Left renal cortex interstitium (tissue), 4 donors: ENCODE measurements at places on chromosomes 7 and 10. TPM values are rescaled to one million over a fixed set of nuclear protein-coding genes. Genes with fewer than 3 reads are reported as not detected.

The TMUB1 gene
- 19.2 TPM for polyA plus RNA-seq

The SLC13A1 gene
- 15.3 TPM for polyA plus RNA-seq

GRCh38 chr10:2871673-2872219 lies 195.6 kb upstream of the PFKP start:
- DNase-seq, result no peak

- DNase-seq, result no peak
Measured at GRCh38 chr7:66697449-66698438, 42.8 kb upstream of the RABGEF1 start.

The AKR1C2 gene
- 7.1 TPM for polyA plus RNA-seq

The FBXL15 gene
- 14.2 TPM for polyA plus RNA-seq

The NAPEPLD gene
- 35.5 TPM for polyA plus RNA-seq

The AQP1 gene
- polyA plus RNA-seq, result 209 TPM

DNA sequence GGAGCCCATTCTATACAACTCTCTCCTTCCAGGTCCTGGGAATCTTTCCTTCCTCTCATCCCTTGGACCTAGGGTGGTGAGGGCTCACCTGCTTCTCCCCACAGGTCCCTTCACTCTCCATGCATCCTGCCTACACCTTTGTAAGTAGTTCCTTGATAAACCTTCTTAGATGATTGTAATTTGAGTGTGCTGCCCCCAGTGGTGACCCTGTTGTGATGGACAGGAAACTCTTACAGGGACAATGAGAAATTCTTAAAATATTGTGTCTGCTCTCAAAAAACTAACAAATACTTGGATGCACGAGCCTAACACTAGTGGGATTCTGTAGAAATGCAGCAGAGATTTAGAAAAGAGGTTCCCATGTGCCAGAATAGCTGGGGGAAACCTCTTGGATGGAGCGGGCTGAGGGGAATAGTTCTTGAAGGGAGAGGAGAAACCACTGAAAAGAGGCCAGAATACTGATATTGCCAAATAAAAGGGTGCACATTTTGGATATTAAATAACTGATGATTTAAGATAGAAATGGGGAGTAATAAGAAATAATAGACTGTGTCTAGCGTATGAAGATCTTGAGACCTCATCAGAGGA lies 6.7 kb upstream of the PAXIP1 start:
- no peak for DNase-seq

GRCh38 chr7:45400680-45401079 lies 173.5 kb upstream of the ADCY1 start:
- no peak for DNase-seq

The RPEL1 gene
- not detected for polyA plus RNA-seq

- no peak for DNase-seq
Measured at GRCh38 chr10:125002423-125003145, 60.7 kb downstream of the ZRANB1 start.

The POLR2J3 gene
- 54.8 TPM for polyA plus RNA-seq

DNA sequence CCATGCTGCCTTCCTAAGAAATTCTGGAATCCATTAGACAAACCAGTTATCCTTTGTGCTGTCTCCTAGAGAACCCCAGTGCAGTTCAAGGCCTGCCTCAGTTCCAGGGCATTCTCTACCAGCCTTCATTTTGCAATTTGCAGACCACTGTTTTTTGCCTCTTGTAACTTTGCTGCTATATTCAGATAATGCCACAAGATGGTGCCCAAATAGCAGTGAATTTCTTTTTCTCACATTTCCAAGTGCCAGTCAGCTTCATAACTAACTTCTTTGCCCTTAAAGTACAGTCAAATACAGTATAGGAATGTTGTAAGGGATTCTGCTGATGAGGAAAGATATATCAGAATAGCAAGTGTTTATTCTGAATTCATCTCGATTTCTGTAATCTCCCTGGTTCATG lies 25.2 kb downstream of the LOXL4 start:
- no peak for DNase-seq

DNA sequence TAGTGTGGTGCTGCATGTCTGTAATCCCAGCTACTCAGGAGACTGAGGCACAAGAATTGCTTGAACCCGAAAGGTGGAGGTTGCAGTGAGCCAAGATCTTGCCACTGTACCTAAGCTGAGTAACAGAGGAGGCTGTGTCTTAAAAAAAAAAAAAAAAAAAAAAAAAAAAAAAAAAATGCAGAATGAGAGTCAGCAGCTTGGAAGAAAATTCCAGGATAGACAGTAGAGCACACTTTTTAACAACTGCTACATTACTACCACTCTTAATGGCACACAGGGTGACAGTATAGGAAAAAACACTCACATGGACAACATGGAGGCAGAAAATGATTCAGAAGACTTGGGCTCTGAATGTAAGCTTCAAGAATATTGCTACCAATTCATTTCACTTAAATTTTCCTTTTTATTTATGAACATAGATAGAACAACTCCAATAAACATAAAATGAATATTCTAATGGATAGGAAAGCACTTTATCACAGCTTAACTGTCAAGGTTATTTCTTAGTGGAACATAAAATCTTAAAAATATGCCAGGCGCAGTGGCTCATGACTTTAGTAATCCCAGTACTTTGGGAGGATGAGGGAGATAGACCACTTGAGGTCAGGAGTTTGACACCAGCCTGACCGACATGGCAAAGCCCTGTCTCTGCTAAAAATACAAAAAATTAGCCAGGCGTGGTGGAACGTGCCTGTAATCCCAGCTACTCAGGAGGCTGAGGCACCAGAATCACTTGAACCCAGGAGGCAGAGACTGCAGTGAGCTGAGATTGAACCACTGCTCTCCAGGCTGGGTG lies 31.5 kb downstream of the CHCHD3 start:
- no peak for DNase-seq

GRCh38 chr10:5551531-5552375 lies 27.0 kb downstream of the CALML3 start:
- DNase-seq, result no peak

DNA sequence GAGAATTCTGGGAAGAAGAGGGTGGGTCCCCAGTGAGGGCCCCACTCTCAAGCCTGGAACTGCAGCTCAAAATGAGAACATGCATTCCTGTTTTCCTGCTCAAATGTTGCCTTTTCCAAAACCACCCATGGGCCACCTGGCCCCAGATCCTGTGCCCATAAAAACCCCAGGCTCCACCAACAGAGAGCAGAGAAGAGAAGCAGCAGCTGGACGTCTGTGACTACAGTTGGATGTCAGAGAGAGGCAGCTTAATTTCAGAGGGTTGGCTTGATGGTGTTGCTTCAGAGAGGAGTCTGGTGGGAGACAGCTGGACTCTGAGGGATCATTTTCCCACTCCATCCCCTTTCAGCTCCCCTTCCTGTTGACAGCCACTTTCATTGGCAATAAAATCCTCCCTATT lies 256.4 kb downstream of the FZD1 start:
- no peak for DNase-seq

The LGI1 gene
- 5.1 TPM for polyA plus RNA-seq

DNA sequence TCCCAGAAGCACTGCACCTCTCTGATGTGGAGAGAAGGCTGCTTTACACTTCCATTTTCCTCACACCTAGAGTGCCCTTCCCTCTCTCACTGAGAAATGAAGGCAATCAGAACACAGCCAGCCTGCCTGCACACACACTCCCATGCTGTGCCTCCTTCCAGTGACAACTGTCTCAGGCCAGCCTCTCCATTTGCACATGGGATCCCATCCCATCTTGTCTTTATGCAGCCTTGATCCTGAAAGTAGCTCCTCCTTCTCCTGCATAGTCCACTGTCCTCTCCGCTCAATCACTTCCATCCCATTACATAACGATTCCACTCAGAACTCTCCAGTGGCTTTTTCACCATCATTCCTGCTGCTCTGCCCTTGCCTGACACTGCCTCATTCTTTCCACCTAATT lies 203.7 kb upstream of the STK17A start:
- DNase-seq, result no peak

DNA sequence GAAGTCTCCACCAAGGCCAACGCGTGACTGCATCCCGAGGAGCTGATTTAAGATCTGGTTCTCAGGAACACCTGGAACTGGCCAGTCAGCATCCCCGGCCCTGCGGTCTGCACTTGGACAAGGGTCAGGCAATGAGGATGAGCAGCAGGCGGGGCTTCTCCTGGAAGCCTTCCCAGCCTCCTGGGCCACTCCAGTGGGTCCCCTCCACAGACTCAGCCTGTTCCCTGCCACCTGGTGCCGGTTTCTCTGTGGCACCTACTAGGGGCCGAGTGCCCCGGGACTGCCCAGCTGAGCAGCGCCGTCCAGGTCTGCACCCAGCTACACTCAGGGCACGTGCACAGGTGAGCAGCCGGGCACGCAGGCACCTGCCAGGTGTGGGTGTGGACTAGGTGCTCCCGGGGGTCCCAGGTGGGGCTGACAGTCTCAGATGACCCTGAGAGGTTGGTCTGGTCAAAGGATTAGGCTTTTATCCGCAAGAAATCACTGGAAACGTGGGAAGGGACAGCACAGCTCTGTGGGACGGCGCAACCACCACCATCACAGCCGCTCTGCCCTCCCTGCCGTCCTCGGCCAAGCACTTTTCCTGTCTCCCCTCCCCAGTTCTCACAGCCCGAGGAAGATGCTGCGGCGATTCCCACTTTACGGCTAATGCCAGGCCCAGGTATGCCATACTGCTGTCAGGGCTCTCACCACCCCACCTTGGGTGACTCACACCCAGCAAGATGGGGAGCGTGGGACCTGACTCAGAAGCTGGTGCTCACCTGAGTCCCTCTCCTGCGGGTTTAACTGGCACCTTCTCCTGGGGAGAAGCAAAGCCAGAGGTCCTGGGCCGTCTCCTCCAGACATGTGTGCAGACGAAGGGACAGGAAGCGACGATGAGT lies 166.0 kb downstream of the RNF216 start:
- DNase-seq, result no peak

The FGFBP3 gene
- polyA plus RNA-seq, result 3.3 TPM

- DNase-seq, result no peak
Measured at GRCh38 chr7:127946111-127946510, 85.1 kb downstream of the LRRC4 start.

DNA sequence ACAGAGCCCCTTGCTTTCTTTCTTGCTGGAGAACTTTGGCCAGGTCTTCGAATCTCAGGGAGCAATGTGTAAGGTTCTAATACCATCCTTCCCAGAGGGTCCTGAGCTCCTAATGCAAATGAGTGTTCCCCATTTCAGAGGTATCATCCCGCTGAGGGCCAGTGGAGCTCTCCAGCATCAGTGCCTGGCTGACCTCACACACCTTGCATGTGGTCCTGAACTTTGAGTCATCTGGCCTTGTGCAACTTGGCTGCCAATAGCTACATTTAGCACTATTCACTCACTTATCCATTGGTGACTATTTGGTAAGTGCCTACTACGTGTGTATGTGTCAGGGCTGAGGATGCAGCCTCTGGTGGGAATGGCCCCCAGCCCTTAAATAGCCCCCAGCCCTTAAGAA lies 48.4 kb upstream of the HABP2 start:
- no peak for DNase-seq

DNA sequence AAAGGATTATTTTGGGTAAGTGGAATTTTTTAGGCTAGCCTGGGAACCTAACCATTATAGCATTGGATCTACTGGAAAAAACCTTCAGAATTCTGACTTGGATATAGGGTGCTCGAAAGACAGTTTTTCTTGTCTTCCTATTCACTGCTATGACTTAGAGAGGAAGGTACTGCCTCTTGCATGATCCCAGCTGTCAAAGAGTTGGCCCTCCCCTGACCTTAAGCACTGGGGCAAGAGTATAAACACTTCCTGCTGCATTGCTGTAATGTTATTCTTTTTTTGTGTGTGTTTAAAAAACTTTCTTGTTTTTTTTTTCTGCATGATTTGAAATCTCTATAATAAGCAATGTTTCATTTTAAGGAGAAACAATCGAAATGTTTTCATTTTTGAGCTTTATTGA lies 113.0 kb downstream of the LRMDA start:
- no peak for DNase-seq

GRCh38 chr7:12154119-12154518 lies 57.0 kb upstream of the TMEM106B start:
- DNase-seq, result no peak

GRCh38 chr10:14648946-14649345 lies 125.8 kb downstream of the FAM107B start:
- no peak for DNase-seq

DNA sequence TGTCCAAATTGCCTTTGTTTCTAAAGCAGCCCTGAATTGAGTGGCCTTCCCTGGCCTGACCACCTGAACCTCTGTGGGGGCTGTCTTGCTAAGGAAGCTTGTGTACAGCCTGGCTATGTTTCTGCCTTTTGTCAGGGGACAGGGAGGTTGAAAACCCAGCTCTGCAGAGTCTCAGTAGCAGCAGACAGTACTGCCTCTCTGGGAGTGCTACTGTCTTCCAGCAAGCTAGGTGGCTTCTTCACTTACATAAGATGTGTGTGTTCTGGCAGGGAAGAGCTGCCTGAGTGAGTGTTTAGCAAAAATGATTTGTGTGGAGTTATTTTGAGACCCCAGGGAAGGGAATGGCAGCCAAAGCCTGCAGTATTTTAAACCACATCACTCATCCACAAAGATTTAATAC lies 57.4 kb downstream of the LRRC4 start:
- DNase-seq, result no peak

GRCh38 chr7:42217053-42217452 lies 20.0 kb downstream of the GLI3 start:
- DNase-seq, result no peak

DNA sequence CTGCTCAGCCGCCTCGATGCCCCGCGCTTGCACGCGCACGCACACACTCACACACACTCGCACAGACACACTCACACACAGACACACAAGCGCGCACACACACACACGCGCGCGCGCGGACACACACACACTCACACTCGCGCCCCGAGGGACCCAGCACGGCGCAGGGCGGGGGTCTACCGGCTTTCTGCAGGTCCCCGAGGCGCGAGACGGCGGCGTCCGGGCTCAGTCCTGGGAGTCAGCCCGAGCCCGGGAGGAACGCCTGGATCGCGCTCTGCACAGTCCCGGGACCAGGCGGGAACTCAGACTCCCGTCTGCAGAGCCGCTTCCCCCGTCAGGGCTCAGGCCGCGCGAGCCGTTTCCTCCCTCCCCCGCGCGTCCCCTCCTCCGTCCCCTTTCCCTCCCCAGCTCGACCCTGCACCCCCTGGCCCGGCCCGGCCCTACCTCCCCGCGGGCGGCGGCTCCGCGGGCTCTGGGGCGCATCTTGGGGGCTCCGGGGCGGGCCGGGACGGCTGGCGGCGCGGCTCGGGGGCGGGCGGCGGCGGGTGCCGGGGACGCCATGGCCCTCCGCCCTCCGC lies 464 bp downstream of the DENND2A start:
- DNase-seq, result no peak

The TMEM248 gene
- polyA plus RNA-seq, result 74.0 TPM

DNA sequence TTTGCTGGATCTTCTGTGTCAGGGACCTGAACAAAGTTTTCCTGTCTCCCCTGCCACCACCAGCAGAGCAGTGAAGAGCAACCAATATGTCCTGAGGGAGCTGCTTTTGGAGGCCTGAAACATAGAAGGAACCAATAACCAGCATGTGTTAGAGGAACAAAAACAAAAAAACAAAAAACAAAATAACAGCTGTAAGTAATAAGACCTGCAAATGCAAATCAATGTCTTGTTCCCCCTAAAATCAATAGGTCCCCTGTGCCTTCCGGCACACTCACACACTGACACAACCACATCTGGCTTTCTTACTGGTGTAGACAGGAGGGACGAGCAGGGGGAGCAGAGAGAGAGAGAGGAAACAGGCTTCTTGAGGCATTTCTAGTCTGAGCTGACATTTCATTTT lies 94.1 kb downstream of the NRG3 start:
- no peak for DNase-seq

The GALNT17 gene
- polyA plus RNA-seq, result 4.5 TPM

The SAP25 gene
- polyA plus RNA-seq, result 1.3 TPM
